ENCODE measurements at places on chromosomes 5 and 9. TPM values are rescaled to one million over a fixed set of nuclear protein-coding genes. Genes with fewer than 3 reads are reported as not detected.

GRCh38 chr5:151318850-151319732 is 15.5 kb upstream of the SLC36A3 start:
- DNase-seq: no peak

DNA sequence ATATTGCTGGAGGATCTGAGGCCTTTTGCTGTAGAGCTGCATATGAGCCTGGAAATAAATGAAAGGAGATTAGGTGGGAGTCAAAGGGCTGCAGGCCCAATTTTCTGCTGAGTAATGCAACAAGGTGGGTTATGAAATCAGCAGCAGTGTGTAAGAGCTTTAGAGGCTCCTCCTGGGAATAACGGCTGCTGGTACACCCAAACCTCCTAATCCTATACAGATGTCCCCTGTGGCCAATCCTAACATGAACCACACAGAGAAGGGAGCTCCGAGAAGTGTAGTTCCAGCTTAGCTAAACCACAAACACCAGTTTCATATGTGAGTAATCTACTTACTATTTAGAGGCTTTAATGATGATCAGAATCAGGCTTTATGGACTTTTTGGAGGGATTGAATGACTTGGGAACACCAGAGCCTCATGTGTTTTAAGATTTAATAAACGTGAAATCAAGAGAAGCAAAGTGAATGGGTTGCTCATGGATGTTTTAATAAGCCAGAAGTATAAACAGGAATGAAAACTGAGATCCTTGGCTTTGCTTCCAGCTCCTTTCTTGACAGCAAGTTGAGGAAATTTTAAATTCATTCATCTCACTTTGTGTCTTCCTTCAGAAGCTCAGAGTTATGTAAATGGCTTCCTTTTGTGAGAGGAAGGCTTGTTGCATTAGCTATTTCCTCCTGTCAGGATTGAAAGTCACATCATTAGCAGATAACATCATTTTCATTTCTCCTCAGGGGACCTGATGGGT is 437.5 kb downstream of the TMEM232 start:
- no peak for DNase-seq

DNA sequence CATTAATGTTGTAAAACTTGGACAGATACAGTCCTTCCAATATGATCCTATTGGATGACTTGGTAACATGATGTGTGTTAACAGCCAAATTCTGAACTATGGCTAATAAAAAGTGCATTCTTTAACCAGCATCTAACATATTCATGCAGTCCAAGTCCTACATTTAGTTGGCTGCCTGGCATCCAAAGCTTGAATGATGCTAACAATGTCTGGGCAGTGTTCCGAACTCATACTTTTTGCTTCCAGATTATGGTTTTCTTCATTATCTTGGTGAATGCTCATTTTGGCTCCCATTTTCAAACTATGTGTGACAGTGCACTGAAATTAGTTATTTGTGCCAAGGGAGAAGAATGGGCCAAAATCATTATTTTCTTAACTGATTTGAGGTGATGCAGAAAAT is 2.8 kb downstream of the FAM174A start:
- DNase-seq: no peak

DNA sequence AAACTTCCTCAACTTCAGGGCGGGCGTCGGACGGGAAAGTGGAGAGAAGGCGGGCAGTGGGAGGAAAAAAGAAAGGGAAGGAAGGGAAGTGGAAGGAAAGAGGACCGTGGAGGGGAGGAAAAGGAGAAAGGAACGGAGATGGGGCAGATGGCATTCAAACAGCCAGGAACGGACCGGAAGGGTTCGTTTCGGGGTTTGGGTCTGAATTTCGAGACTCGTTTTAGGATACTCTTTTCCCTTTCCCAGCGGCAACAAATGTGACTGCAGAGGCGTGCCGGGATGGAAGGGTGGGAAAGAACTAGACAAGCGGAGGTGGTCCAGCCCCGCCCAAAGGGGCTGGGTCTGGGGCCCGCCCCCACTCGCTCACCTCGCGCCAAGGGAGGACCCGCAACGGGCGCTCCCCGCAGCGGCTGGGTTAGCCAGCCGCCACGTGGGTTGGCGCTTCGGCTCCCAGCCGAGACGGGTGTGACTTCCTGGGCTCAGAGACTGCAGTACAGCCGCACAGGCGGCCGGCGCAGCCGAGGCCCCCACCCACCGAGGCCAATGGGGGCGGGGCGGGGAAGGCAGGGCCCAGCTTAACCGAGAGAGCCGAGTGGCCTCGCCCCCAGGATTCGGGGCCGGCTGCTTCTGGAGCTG is 2.7 kb downstream of the VCAN start:
- DNase-seq: peak; percentile 65

- DNase-seq: no peak
Observed at GRCh38 chr5:36741128-36741527, 134.7 kb downstream of the SLC1A3 start.

- DNase-seq: peak; percentile 7
Observed at GRCh38 chr9:86945728-86946200, 1.5 kb downstream of the GAS1 start.

- DNase-seq: no peak
Observed at GRCh38 chr5:53448851-53449250, 31.6 kb upstream of the FST start.

DNA sequence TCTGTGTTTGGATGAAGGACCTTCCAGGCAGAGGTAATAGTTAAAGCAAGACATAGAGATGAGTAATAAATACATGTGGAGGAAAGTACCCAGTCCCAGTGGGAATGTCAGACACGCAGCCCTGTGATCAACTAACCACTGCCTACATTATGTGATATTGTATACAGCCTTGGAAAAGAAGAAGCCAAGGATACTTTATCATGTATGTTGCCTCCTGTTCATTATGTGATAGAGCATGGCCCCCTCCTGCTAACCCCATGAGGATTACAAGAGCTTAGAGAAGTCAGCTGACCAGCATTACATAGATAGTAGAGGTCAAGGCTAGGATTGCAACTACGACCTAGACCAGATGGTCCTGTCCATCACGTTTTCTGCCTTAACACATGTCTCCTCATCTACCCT is 497.0 kb upstream of the TNC start:
- DNase-seq: no peak

GRCh38 chr9:2691212-2691611 is 26.1 kb upstream of the KCNV2 start:
- DNase-seq: no peak

DNA sequence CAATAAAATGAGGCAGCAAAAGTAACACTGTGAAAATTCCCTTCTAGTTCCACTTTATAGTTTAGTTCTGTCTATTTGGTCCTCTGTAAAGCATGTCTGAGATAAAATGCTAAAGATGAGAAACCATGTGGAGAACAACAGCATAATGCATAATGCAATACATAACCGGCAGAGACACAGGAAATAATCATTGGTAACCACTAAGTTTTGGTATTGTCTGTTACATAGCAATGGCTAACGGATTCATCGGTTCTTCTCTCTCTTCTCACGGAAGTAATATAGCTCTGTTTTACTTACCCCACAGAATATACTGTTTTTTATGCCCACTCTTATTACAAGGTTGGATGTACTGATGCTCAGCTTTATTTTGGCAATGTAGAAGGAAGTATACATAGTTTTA is 158.9 kb downstream of the FAM174A start:
- DNase-seq: no peak

DNA sequence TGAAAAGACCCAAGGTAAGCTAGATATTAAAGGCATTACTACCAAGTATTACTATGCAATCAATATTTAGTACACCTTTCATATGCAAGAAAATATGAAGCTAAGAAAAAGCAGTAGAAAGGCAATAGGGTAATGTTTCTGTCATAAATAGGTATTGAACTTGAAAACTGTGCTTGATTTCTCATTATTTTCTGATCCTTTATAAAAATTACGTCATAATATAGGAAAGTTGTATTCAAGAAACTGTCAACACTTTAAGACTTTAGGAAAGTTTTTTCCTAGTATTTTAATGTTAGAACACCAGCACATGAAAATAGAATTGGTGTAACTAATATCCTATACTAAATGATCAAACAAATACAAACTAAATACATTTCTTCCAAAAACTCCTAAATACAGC is 133.2 kb downstream of the EDIL3 start:
- no peak for DNase-seq

DNA sequence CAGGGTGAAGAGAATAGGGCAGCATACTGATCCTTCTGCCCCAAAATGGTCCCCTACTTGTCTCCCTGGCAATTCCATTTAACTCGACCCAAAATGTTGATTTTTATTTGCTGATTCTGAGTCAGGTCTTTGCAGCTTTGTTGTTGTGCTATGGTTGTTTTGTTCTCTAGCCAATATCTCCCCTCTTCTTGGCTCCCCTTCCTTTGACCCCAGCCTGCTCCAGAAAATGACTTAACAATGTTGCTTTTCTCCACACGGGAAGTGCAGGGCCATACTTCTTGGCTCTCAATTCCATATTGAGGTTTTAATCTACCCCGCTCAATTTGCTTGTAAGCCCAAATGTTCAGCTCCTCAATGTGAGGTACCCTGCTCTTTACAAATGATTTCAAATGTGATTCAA is 330.0 kb downstream of the RASEF start:
- DNase-seq: no peak

DNA sequence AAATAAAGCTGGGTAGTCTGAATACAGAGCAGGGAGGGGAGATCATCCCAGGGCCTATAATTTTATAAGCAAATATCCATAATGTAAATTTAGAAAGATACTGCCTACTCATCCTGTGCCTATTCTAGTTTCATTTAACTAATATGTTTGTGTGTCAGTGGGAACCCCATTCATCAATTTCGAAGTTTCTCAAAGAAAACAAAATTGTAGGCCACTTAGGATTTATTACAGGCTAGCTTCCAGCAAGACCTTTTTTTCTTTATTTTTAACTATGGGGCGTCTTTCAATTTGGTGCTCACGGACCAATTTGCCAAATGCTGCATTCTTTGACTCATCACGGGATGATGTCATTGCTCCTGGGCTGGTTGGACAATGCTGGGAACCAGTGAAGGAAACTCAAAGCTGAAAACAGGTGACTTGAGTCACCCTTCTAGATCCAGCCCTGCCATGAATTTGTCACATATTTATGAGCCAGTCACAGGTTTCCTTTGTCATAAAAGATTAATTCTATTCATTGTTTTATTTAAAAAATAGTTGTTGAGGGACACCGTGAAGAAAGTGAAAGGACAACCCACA is 13.4 kb downstream of the PCSK5 start:
- peak; percentile 12 for DNase-seq

GRCh38 chr5:134092875-134093274 is 21.6 kb upstream of the TCF7 start:
- DNase-seq: no peak

DNA sequence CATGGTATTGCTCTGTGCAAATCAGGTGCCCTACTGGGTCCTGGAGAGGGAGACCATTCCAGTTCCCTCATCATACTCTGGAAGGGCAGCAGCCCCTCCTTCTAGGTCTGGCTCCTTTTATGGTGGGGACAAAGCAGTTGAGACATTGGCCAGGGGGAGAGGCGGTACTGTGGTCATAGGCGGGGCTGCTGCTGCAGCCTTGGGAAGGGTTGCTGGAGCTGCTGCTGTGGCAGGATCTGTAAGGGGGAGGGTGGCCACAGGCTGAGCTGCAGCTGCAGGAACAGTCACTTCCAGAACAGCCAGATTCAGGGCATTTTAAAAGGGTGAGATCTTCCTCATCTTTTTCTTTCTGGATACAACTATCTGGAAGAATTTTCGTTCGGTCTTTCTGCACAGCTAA is 233.0 kb upstream of the SGCD start:
- DNase-seq: no peak

DNA sequence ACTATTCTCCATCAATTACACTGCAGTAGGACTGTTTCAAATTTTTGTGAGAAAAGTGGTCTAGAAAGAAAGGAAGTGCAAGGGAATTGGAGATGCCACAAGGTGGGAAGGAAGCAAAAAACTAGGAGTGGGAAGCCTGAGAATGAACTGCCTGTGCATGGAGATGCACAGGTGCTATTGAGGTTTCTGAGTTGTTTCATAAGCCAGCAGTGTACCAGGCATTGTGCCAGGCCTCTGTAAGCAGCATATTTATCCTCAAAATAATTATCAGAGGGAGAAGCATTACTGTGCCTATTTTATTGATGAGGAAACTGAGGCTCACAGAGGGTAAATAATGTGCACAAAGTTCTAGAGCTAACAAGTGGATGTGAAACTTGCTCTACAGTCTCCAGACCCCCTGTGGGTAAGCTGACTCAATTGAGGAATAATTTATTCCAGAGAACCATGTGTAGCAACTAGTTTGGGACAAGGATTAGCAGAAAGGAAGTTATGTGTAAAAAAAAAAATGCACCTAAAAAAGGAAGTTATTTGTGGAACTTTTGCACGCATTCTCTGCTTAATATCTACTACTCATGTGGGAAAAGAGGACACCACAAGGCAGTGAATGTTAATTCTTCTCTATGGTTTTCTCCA is 96.7 kb downstream of the SNCAIP start:
- no peak for DNase-seq

DNA sequence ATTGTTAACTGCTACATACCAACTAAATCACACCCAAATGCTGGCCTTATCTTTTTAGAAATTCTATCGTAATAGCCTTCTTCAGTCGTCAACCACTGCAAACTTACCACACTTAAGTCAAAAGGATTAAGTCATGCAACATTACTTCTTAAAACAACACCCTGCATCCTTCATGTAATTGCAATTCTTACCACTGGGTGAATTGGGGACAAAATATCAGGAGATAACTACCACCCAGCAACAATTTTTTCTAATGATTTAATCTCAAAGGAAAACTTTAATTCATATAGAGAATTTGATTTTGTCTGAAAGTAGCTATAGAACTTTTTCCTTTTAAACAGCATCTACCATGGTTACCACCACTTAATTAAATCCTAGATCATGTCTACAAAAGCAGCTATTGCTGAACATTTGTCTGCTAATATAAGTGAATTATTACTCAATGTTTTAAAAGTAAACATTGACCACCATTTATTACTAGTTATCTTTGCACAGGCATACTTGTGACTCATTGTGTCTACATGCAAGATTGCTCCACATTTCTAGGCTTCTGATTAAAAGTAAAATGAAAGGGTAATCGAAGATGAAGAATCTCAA is 10.5 kb downstream of the MLLT3 start:
- no peak for DNase-seq

GRCh38 chr9:133327834-133328484 is 8.0 kb downstream of the SURF6 start:
- no peak for DNase-seq

DNA sequence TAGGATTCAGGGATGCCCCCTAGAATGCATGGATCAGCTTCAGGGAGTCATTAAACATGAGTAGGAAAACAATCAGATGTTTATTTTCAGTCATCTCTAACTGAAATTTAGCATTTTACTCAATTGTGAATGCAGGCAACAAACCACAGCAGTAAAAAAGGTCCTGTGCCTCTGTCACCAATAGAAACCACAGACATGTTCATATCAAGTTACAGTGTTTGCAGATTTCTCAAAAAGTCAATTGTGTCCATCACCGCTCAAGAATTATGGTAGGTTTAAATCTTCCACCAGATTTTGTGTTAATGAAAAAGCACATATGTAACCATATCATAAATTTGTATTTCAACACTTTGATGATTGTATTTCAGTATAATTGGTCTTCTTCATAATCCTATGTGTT is 68.4 kb upstream of the SLC1A1 start:
- no peak for DNase-seq

F2R gene
- 0.03 TPM for polyA plus RNA-seq

KCNV2 gene
- polyA plus RNA-seq: not detected

TNFSF8 gene
- polyA plus RNA-seq: 27.8 TPM

FBP2 gene
- not detected for polyA plus RNA-seq

ZNF474 gene
- 0.05 TPM for polyA plus RNA-seq

IFNA13 gene
- not detected for polyA plus RNA-seq

SPATA31C1 gene
- polyA plus RNA-seq: not detected

TRIM7 gene
- polyA plus RNA-seq: 12.8 TPM

HAVCR2 gene
- 56.8 TPM for polyA plus RNA-seq
